ENCODE measurements at places on chromosomes 16 and 17. TPM values are rescaled to one million over a fixed set of nuclear protein-coding genes. Genes with fewer than 3 reads are reported as not detected.

DNA sequence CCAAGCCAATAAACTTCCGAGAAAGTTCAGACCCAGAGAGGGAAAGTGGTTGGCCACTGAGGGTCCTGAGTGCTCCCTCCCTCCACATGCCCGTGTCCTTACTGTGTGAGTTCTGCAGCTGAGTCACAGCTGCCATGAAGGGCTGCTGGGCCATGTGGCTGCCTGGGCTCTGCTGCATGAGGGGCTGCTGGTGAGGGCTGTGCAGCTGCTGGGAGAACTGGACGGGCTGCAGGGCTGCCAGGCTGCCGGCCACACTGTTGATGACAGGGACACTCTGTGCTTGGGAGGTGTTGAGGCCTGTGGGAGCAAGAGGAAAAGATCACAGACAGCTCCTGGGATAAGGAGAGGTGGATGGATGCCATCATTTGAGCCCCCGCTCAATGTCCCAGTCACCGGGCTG, 44.0 kb downstream of the HNF1B start:
- no peak for DNase-seq

- DNase-seq = no peak
These were observed 52.5 kb downstream of the MRC2 start for GRCh38 chr17:62679866-62680377.

- no peak for DNase-seq
These were observed 16.0 kb downstream of the LDHD start for GRCh38 chr16:75100603-75100990.

GRCh38 chr17:39144416-39144840, 7.0 kb downstream of the PLXDC1 start:
- no peak for DNase-seq

CTDNEP1 gene
- total RNA-seq = 145 TPM

SPEM1 gene
- not detected for total RNA-seq

CCDC78 gene
- total RNA-seq = 3.1 TPM

MYL11 gene
- total RNA-seq = not detected

CA7 gene
- total RNA-seq = not detected

SLFN14 gene
- not detected for total RNA-seq
